ENCODE measurements at places on chromosomes 1 and 21.

- no peak for DNase-seq
Observed at GRCh38 chr1:150981177-150981804, 801 bp upstream of the ANXA9 start.

- no peak for DNase-seq
Observed at GRCh38 chr1:168328731-168329364, 48.2 kb downstream of the TBX19 start.

GRCh38 chr21:34967509-34968289, 81.4 kb downstream of the RUNX1 start:
- no peak for DNase-seq

- DNase-seq = no peak
Observed at GRCh38 chr1:200099040-200099439, 71.5 kb downstream of the NR5A2 start.

GRCh38 chr1:66725885-66726665, 26.2 kb upstream of the DYNLT5 start:
- peak; percentile 26 for DNase-seq

GRCh38 chr1:23118957-23119792, 49.5 kb downstream of the LUZP1 start:
- DNase-seq = peak; percentile 22

DNA sequence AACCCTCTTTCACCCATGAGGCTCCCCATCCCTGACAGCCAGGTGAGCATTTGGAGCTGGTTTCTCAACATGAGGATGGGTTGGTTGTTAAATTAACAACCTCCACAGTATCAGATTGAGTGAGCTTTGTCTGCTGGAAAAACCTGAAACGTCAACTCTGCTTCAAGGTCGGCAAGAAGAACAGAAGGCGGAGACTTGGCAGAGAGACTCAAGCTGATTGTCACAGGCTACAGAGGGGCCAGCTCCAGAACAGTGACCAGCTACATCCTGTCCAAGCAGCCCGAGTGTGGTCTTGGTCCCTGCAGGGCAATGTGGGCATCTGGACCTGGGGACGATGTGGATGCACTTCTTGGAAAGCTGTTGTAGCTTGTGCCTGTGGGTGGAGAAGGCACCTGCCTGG, 36.6 kb upstream of the TMEM51 start:
- DNase-seq = no peak

GRCh38 chr1:24856787-24857506, 73.1 kb downstream of the RUNX3 start:
- no peak for DNase-seq

DNA sequence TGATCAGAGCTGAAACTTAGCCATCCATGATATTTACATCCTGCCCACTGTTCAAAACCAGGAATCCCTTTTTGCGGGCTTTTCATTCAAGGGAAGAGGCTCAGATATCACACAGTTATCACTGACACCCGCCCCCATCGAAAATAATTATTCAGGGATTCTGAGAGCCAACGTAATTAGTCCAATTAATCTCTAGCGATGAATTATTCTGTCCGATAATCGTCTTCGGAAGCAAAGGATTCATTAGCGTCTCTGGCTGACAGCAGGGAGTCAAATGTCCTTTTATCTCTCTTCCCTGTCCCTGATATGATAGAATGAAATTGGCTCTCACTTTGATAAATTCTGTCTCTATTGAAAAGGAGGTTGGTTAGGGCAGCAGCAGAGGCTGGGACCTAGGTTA, 140.4 kb upstream of the IPO9 start:
- no peak for DNase-seq

- no peak for DNase-seq
Observed at GRCh38 chr1:19343617-19344350, 31.7 kb downstream of the SLC66A1 start.

DNA sequence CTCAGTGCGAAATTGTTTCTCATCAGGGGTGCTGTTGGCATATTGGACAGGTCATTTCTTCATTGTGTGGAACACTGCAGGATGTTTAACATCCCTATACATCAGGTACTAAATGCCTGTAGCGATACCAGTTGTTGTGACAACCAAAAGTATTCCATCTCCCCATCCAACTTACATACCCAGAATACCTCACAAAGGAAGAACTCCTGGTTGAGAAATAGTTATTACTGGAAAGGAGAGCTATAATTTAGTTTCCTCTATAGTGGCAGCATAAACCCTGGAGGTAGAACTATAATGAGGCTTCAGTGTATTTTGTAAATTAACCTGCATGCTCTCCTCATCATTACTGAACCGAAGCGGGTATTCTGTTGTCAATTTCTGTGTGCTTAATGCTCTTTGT, 45.1 kb downstream of the IVNS1ABP start:
- DNase-seq = no peak

- no peak for DNase-seq
Observed at GRCh38 chr1:20069874-20070273, at the start of gene PLA2G5. Gene PLA2G5, plus strand, starts transcription at chr1:20070194. Its CDS starts 14,637 bp downstream, at chr1:20084831.

DNA sequence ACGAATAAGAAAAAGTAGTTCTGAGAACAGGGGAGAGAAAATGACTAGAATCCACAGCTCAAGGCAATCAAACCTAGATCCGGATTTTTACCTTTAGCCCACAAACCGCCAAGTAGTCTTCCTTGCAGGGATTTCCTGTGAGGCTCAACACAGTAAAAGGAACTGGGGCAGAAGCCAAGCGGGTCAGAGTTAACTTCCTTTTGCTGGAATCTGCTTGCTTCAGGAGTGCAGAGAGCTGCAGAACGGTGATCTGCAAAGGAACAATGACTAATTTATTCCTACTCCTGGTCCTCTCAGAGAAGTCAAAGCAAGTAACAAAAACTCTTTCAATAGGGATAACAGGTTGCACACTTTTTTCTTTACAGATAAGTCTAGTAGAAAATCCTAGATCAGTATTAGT, 53.4 kb downstream of the UBR4 start:
- DNase-seq = no peak

DNA sequence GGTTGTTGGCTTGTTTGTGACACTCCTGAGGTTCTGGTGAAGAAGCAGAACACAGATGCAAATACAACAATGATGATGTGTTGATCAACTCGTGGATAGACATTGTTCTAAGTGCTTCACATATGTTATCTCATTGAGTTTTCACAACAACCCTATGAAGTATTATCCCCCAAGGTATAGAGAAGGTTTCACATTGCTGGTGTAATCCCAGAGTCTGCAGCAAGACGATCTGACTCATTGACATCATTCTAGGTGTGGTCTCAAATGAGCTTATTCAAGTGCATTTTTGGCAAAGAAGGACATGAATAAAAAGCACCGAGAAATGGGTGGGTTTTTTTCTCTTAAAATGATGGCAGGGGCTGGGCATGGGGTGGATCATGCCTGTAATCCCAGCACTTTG, 64.1 kb upstream of the SCAF4 start:
- DNase-seq = no peak

GRCh38 chr1:31755197-31755611, 8.9 kb downstream of the ADGRB2 start:
- DNase-seq = no peak

DNA sequence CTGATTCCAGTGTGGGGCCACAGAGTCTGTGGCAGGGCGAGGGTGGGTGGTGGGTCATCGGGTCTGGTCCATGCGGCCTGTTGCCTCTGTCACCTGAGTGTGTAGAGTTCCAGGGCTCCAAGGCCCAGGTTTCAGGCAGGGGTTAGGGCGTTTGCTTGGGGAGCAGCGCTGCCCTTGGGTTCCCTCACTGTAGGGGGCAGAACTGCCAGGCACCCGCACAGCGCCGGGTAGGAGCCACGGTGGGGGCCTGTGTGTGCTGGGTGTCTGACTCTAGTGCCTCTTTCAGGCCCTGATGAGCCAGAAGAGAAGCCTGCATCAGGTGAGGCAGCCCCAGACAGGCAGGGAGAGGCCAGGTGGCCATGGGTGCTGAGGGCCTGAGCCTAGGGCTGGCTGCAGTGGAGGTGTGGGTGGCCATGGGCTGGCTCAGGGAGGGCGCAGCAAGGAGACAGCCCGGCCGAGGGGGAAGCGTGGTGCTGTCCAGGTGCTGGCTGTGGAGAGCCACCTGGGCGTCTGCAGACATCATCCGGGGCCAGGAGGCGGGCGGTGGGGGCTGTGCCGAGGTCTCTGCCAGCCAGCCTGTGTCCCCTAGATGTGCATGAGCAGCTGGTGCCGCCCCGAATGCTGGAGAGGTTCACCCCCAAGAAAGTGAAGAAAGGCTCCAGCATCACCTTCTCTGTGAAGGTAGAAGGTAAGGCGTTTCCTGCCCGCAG, 72.3 kb downstream of the TRIM11 start:
- DNase-seq = no peak

DNA sequence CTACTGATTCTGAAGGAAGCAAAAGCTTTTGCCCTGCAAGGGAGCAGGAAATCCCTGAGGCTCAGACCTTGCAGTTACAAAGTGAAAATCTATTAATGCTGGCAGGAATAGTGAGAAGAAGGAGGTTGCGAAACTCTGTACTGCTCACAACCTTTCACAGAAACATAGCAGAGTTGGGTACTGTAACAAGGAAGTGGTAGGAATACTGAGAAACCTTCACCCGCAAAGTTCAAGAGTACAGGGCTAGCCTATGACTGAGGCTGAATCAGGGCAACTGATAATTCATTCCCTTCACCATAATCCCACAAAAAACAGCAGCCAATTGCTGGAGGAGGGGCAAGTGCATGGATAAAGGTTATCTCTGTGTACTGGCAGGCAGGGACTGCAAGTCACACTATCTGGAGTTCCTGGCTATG, 23.9 kb upstream of the KCTD3 start:
- no peak for DNase-seq

DNA sequence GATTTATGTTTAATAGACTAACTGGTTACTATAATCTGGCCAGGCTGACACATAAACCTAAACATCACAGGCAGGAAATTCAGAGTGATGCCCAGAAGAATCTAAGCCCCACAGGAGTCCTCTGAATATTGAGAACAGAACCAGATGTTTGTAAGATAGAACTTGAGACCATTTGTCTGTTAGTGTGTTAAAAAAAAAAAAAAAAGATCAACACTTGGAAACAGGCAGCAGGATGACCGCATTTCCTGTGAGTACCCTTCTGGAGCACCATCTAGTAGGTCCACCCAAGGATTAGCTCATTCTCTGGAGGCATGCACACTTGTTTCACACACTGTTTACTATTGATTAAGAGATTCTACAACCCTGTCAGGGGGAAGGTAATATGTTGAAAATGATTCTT, 111.4 kb upstream of the VANGL1 start:
- DNase-seq = no peak

GRCh38 chr1:16053781-16054502, 10.4 kb downstream of the CLCNKB start:
- no peak for DNase-seq

GRCh38 chr1:221816899-221817298, 75.0 kb upstream of the DUSP10 start:
- no peak for DNase-seq

DNA sequence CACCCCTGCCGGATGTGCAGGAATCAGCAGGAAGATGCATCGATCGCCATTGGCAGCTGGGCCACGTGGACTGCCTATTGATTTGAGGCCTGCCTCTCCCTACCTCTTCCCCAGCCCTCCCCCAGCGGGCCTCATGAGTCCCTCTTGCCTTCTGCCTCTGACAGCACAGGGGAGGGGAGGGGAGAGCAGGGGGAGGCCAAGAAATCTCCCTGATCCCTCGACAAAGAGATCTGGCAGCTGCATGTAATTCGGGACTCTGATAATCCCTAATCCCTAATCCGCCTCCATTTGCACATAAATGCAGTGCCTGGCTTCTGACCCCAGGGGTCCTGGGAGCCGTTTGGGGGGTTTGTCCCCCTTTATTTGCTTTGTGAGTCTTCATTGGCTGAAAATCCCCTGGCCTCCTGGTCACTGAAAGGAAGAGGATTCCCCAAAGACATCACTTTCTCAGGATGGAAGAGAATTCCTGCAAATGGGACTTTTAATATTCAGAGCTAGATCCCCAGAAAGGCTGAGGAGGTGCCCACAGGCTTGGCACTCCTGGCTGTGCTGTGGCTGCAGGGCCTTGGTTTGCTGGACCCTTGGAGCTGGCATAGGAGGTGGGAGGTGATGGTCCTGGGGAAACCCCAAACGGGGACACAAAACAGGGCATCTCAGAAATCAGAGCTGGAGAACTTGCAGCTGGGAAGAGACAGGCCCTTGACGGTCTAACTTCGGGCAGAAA, 239.4 kb upstream of the POU3F1 start:
- DNase-seq = no peak

- no peak for DNase-seq
Observed at GRCh38 chr1:61674221-61674620, 50.7 kb downstream of the TM2D1 start.

- no peak for DNase-seq
Observed at GRCh38 chr1:99781798-99782197, 15.4 kb upstream of the FRRS1 start.

GRCh38 chr1:36525166-36525565, 42.5 kb upstream of the CSF3R start:
- DNase-seq = no peak

GRCh38 chr1:246528933-246529731, 22.1 kb upstream of the SMYD3 start:
- no peak for DNase-seq

GRCh38 chr1:44826375-44827196, 16.5 kb downstream of the PTCH2 start:
- DNase-seq = no peak

- DNase-seq = no peak
Observed at GRCh38 chr1:10897321-10897980, 101.0 kb upstream of the CASZ1 start.

- no peak for DNase-seq
Observed at GRCh38 chr1:104264521-104264920, 514.8 kb downstream of the AMY1C start.

GRCh38 chr1:219544163-219544846, 68.6 kb downstream of the ZC3H11B start:
- DNase-seq = no peak

GRCh38 chr21:15058854-15059263, 5.9 kb downstream of the NRIP1 start:
- DNase-seq = no peak

DNA sequence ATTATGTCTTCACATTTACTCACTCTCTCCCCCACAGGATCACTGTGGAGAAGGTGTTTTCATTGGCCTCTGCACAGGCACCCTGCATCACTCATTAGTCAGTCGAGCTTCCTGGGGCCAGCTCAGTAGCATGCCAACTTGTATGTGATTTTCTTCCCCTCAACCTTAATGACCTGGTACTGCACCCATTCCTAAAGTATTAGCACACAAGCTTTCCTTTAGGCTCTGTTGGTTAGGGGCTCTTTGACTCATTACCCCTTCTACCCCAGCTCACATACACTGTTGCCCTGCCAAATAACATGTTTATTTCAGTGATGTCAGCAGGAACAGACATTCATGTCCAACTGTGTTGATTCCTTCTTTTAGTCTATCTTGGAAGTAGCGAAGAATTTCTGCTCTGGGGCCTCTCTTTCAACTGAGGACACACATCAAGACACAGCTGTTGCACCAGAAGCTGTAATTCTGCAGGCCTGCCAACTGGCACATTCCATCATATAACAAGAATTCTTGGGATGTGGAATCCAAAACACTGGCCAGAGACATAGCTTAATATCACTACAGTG, 603.5 kb upstream of the ADAMTS5 start:
- no peak for DNase-seq

- no peak for DNase-seq
Observed at GRCh38 chr1:1225238-1225845, 6.5 kb downstream of the SDF4 start.

GRCh38 chr1:45929257-45929687, 125.9 kb downstream of the MAST2 start:
- DNase-seq = no peak

- DNase-seq = no peak
Observed at GRCh38 chr1:55478742-55479141, 263.6 kb upstream of the USP24 start.

- DNase-seq = no peak
Observed at GRCh38 chr1:175935166-175935565, 191.8 kb upstream of the TNR start.

Measured in activated CD4-positive, alpha-beta T cell treated with anti-CD3 and anti-CD28 coated beads, Interleukin-2, amount 50 U/mL, for 4 hours (primary cell).